ENCODE measurements at places on chromosomes 16 and 17.

DNA sequence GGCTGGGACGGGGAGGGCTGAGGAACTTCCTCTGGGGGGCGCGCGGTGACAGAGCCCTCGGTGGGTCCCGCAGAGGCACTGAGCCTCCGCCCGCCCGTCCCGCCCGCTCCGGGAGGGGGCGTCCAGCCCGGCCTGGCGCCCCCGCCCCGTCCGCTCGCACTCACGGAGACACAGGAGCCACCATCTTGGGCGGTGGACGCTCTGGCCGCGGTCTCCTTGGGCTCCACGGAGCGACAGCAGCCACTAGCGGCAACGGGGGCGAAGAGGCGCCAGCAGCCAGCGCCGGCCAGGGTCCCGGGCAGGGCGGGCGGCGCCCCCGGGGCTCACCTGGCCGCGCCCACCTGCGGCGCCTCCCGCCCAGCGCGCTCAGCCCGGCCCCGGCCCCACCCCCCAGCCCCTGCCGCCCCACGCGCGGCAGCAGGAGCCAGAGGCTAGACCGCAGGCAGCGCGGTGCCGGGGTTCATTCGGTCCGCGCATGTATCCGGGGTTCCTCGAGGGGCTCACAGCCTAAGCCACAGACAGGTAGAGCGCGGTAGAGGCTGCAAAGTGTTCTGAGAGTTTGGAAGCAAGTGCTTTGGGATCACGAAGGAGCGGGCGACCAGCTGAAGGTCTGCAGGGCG is at the start of gene C17orf113:
C17orf113 (minus strand) TSS at position 209 of the 620 bp plus-strand sequence. CDS start 7,225 bp downstream, outside the sequence.
- peak; percentile 49 for DNase-seq

DNA sequence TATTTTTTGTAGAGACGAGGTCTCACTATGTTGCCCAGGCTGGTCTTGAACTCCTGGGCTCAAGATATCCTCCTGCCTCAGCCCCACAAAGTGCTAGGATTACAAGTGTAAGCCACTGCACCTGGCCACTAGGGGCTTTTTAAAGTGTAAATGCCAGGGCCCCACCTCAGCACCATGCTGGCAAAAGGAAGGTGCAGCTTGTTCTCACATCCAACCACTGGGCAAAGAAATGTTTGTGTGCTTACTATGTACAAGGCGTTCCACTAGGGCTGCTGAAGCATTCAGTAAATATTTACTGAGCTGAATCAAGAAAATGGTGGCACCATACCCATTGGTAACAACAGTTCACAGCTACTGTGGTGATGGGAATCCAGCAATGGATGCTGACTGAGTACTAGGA is 22.6 kb downstream of the COG1 start:
- no peak for DNase-seq

- no peak for DNase-seq
These were observed 197.7 kb upstream of the CIBAR2 start for GRCh38 chr16:85309656-85310587.

DNA sequence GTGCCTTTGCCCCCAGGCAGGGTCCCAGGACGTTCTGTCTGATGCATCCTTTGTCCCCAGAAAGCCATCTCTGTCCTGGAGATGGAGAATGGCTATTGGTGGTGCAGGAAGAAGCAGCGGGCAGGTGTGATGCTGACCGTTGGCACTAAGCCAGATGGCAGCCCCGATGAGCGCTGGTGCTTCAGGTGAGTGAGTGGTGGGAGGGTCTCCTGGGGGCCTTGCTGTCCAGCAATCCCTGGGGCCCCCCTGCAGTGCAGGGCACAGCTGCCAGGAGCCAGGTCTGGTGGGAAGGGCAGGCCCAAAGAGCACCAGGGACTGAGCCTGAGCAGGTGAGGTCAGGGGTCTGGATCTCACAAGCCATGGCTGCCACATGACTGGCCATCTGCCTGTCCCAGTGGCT is 18.1 kb downstream of the TRPV2 start:
- no peak for DNase-seq

DNA sequence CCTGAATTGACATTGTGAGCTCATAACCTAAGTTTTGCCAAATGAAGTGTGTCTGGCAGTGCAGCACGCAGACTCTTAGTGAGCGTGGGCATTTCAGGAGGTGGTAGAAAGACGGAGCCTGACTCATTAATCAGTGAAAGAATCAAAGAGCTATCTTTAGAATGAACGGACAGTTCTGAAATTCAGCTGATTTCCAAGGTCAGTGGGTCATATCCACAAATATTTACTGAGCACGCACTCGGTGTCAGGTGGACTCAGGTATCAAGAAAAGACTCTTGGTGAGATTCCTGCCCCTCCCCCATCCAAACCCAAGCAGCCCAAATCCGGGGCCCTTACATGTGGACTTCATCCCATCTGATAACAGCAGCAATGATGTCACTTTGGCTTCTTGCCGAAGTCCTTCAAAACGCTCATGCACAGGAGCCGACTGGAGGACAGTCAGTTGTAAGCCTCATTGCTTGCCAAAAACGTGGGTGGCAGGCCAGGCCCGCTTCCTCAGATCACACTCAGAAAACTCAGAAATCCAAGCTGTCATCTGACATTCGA is 185.8 kb downstream of the HS3ST3A1 start:
- no peak for DNase-seq

DNA sequence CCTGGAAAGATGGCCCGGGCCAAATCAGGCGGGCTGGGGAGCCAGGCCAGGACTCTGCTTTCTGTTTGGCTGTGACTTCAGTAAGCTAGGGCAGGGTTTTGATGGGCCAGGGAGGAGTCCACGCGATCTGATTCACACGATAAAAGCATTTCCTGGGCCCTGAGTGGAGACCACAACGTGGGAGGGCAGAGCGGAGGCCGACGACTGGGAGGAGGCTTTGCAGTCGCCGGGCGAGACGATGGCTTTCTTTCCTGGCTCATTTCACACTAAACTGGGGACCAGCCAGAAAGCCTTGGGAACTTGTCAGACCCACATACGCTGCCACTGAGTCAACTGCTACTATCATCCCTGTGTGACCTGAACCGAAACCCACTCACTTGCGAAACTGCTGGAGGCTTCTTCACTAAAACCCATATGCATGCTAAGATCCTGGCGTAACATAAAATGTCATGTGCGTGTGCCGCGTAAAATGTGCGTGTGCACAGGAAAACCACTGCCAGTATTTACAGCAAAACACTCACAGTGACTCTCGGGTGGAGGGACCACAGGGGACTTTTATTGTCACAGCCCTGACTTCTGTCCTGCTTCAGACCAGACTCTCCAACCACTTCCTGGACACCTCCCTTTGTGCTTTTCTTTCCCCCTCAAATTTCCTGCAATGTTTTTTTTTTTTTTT is 14.2 kb upstream of the RHBDF2 start:
- peak; percentile 60 for DNase-seq

DNA sequence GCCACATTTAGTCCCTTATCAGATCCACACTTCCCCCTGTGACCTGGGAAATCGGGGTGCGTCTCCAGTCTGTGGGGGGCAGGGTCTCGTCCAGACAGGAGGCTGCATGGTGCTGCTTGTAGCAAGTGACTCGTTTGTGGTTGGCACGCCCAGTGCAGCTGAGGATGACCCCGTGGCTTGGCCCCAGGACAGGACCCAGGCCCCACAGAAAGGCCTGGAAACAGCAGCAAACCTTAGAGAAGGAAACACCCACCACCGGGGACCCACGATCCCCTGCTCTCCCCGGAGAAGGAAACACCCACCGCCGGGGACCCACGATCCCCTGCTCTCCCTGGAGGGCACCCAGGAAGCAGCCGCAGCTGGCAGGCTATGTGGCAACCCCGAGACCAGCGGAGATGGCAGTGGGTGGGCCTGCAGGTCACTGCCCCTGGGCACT is 8.2 kb upstream of the C16orf95 start:
- no peak for DNase-seq

GRCh38 chr17:74123350-74123749 is 80.1 kb upstream of the RPL38 start:
- no peak for DNase-seq

GRCh38 chr17:76623271-76624146 is 20.0 kb downstream of the ST6GALNAC1 start:
- peak; percentile 61 for DNase-seq

DNA sequence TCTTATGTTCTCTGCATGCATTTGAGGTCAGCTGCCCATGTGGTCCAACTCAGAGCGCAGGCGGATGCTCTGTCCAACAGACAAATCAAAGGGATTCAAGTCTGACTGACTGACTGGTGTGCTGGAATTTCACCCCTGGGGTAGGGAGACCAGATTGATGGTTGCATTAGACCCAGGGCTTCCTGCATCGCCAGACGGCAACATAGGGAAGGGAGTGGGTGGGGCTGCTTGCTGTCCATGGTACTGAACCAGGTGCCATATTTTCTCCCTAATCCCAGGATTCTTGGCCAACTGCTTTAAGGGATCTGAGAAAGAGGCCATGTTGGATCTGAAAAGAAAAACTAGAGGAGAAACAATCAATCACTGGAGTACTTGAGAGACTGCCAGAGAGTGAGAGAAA is 332.0 kb downstream of the XYLT1 start:
- DNase-seq = no peak

DNA sequence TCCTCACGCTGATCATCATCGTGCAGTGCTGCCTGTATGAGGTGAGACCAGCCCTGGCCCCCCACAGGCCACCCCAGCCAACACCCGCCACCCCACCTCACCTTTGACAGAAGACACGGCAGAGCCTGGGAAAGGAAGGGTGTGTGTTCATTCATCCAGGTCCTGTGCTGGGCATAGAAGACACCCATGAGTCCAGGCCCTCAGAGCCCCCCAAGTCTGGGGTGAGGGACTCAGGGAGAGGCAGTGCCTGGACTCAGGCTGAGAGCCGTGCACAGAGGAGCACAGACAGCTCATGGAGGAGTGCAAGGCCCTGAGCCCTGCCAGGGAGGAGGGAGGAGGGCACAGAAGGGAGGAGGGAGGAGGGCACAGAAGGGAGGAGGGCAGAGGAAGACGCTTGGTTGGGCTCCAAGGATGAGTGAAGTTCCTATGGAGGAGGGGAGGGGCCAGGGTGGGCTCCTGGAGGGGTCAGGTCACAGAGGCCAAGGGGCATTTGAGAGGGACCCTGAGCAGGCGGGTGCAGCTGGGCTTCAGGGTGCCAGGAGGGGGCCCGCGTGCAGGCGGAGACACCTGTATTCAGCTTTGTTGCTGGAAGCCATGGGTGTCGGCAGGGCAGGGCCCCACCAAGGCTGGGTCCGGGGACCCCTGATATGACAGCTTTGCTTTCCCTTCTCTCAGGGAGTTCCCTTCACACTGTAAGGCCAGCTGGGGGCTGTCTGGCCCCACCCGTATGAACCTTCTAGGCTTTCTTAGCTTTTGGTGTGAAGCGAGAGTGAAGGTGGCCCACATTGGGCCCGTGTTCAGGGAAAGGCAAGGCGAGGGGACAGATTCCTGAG is 11.4 kb downstream of the TAX1BP3 start:
- no peak for DNase-seq

GRCh38 chr17:17540278-17540906 is 44.2 kb upstream of the RASD1 start:
- DNase-seq = no peak

DNA sequence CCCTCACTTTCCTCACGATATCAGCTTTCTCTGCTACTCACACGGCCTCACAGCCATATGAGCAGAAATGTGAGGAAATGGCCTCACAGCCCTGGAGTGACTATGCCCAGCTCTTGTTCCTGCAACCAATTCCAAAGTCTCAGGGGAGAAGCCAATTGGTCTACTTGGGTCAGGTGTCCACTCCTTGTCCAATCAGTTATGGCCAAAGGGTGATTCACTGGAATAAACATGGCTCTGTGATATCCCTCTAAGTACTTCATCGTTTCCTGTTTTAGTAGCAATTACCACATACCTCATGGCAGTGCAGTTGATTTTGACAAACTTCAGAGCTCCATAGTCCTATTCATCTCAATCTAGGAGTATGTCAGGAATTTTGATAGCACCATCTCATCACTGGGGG is 195.4 kb downstream of the KATNIP start:
- DNase-seq = no peak

DNA sequence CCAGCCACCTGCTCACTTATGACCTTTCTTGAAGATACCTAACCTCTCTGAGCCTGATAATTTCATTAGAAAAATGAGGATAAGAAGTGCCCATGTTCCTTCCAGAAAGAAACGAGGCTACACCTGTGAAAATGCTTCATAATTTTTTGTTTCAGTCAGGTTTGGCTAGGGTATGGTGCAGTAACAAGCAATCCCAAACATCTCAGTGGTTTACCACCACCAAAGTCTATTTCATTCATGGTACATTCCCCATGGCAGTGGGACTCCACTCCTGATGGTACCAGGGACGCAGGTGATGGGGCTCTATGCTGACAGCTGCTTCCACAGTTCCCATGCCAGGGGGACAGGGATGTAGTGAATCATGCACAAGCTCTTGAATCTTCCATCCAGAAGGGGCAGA is 147.6 kb upstream of the CES5A start:
- DNase-seq = no peak

- DNase-seq = no peak
These were observed 11.6 kb downstream of the CUEDC1 start for GRCh38 chr17:57943645-57944044.

DNA sequence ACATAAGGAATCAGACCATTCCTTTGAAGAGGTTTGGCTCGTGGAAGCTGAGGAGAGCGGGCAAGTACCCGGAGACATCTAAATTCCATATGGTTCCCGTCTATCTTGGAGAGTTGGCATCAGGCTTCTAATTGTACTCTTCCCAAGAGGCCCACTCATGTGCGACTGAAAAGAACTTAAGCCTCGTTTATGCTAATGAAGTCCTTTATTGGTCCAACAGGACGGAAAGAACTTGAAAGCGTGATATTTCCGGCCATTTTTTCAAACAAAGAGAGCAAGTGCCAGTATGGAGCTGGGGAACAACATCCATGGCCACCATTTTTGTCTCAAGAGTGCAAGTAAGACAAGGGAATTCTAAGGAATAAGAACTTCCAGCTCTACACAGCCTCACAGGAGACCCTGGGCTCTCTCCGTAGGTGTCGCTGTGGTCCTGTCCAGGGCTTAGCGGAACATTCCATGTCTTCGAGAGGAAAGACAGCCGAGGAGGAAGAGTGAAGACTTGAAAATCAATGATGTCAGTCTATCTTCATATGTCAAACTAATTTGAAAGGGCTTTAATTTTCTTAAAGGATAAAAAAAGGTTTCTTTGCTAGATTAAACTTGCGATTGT is 566.0 kb upstream of the PSMD7 start:
- DNase-seq = no peak

DNA sequence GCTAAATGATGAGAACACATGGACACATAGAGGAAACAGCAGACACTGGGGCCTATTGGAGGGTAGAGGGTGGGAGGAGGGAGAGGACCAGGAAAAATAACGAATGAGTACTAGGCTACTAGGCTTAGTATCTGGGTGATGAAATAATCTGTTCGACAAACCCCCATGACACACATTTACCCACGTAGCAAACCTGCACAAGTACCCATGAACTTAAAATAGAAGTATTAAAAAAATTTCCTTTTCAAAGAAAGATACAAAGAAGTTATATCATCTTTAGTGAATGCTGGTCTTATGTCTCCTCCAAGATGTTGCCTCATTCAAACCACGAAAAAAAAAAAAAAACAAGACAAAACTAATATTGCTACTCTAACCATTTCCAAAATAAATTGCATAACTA is 31.7 kb downstream of the MBTD1 start:
- no peak for DNase-seq

- no peak for DNase-seq
These were observed at the start of gene TMC7 for GRCh38 chr16:18983565-18984434. TSS of gene TMC7 (plus strand) at chr16:18983934. CDS start at chr16:18984064, 130 bp downstream.
